ENCODE measurements at places on chromosomes 6 and 20.

- DNase-seq = no peak
These were observed 11.3 kb downstream of the FKBP5 start for GRCh38 chr6:35677456-35677855.

GRCh38 chr20:32333988-32334885, 23.9 kb upstream of the ASXL1 start:
- no peak for DNase-seq

GRCh38 chr6:90820436-90820835, 233.6 kb upstream of the MAP3K7 start:
- no peak for DNase-seq

- DNase-seq = no peak
These were observed 88.3 kb upstream of the PAK5 start for GRCh38 chr20:9927224-9927623.

GRCh38 chr6:40509086-40509485, 78.1 kb downstream of the LRFN2 start:
- DNase-seq = no peak

GRCh38 chr6:87291883-87292282, 30.5 kb upstream of the SMIM8 start:
- no peak for DNase-seq

GRCh38 chr6:111566222-111566734, 39.4 kb downstream of the TRAF3IP2 start:
- no peak for DNase-seq
